ENCODE measurements at places on chromosomes 13 and 19. TPM values are rescaled to one million over a fixed set of nuclear protein-coding genes. Genes with fewer than 3 reads are reported as not detected.

The IFNL2 gene
- not detected for polyA plus RNA-seq

The PGLYRP1 gene
- polyA plus RNA-seq, result not detected

The ZSCAN4 gene
- polyA plus RNA-seq, result 0.01 TPM

The SIAH3 gene
- 0.02 TPM for polyA plus RNA-seq

The TEX101 gene
- polyA plus RNA-seq, result 2.4 TPM
